NCI-H187 (cell line): ENCODE measurements at places on chromosomes 4 and X.

GRCh38 chrX:54452920-54453319, 12.7 kb downstream of the TSR2 start:
- no peak for DNase-seq

GRCh38 chr4:146059151-146059550, 116.4 kb upstream of the LSM6 start:
- no peak for DNase-seq

DNA sequence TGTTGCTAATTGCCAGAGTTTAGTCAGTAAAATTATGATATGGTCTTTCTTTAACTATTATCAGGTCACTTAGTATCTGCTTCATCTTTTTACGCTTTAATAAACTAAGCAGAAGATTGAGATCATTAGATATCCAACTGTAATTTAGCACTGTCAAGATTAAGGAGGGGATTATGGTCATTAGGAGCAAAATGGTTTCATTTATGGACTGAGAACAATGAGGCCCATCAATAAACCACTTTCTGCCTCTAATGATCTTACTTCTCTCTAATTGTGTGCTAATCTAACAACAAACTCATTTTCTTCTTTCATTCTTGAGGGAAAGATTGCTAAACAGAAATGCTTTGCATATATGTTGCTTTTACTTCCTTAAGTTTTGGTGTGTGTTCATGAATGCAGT, 340.4 kb downstream of the RPA4 start:
- DNase-seq: no peak

DNA sequence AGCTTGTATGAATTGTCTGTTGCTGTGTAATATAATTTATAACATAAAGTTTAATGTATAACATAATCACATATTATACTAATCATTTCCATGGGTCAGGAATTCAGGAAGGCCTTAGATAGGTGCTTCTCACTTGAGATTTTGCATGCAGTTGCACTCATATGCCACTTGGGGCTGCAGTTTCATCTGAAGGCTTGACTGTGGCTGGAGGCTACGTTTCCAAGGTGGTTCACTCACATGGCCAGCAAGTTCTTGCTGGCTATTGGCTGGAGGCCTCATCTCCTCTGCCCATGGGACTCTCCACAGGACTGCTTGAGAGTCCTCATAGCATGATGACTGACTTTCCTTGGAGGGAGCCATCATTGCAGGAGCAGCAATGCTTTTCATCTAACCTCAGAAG, 53.4 kb upstream of the STX18 start:
- DNase-seq: no peak

DNA sequence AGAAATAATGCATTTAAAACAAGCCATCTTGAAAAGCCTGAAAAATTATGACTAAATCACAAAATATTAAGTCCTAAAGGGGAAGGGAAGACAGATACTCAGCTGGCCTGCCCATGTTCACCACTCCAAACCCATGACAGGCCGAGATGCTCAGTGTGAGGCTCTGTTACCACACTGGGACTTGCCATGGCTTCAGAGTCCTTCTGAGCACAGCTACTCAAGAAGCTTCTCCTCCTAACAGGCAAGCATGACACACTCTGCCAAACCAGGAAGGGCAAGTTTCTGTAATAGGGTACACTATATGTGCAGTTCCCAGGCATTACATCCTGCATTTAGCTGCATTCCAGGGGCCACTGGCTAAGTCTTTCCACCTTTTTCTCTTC, 34.0 kb upstream of the CYBB start:
- DNase-seq: no peak

DNA sequence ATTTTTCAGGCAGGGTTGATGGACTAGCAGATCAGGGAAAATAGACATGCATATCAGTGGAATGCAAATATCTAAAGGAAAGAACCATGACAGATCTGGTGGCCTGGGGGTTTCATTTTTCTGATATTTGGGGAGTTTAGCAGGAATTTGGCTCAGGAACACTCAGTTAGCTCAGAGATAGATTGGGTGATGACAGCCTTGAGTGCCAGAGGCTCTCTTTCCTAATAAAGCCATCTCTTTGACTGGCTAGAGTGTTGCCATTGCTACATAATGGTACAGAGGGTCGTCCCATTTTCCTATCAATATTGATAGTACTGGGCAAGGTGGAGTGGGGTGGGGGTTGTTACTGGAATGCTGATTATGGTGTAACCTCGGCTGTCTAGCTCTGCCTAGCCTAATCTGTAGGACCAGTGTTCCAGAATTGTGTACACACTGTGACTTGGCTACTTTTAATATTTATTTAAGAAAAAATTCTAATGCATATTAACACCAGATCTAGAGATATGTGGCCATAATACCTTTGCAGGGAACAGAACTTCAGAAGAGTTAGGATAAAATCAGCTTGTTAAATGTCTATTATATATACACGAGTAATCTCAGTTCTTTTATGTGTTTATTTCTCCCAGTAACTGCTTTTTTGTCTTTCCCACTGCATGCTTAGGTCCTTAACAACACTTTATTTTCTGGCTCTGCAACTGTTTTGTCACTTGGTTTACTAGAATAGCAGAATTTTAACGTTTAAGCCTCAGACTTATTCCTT, 145.0 kb upstream of the SPOCK3 start:
- no peak for DNase-seq

GRCh38 chrX:24833695-24834094, 140.0 kb downstream of the POLA1 start:
- DNase-seq: no peak

DNA sequence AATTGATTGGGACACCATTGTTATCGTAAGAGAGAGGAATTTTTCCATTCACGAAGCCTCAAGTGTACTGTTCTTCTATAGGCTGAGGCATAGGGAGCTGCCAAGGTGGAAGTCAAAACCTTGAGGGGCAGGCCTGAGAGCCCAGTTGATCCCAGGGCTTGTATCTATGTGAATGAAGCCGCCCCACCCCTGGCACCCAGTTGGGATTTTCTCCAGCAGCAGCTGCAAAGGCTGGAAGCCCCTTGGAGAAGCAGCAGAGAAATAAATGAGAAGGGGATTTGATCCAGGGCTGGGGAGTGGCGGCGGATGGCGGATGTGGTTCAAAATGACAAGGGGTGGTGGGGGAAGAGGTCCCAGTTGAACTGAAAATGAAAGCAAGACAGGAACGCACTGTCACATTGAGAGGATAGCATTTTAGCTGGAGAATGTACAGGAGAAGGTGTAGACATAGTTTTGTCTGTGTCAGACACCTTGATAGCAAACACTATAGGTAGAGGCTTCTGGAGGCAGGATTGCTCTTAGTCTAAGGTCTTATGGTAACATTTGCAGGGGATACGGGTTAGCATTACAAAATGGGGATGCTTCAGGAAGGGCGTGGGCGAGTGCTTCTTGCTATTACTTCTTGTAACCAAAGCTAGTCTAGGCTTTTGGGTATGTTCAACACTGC, 32.6 kb downstream of the DOCK11 start:
- DNase-seq: no peak

GRCh38 chr4:73258436-73258685, 237 bp downstream of the ANKRD17 start:
- DNase-seq: no peak

- DNase-seq: no peak
These were observed 24.9 kb upstream of the GPC4 start for GRCh38 chrX:133440081-133440796.

- no peak for DNase-seq
These were observed 32.7 kb downstream of the NFKB1 start for GRCh38 chr4:102533904-102534303.

GRCh38 chr4:4496592-4497372, 45.1 kb downstream of the STX18 start:
- no peak for DNase-seq

DNA sequence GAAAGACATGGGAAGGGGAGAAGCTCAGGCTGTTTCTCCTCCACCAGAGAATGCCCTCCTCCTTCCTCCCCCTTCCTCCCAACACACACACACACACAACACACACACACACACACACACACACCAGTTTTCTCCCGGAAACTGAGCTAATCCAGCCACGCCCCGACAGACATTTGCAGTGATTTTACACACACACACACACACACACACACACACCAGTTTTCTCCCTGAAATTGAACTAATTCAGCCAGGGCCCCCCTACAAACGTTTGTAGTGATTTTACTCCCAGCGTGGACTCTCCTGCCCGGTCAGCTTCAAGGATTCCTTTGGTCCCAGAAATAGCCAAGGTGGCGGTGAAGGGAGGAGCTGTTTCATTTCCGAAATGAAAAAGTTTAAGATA, 32.9 kb upstream of the STX18 start:
- DNase-seq: peak; percentile 18

GRCh38 chrX:151397741-151398070, 700 bp downstream of the VMA21 start:
- no peak for DNase-seq

DNA sequence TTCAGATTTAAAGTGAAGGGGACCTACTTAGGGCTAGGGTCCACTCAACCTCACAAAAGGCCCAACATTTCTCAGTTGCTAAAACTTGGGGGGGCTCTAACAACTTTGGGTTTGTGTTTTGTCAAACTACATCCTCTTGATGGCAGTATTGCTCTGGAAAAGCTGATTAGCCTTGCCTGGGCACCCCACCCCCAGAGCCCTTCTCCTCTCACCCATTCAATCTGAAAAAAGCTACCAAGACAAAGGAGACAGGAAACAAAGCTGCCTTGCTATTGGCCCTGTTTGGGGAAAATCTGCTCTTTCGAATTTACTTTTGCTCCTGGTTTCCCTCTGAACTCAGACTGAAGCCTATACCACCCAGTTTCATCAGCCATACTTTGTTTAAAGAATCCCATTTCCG, 195.2 kb upstream of the STK26 start:
- DNase-seq: no peak

DNA sequence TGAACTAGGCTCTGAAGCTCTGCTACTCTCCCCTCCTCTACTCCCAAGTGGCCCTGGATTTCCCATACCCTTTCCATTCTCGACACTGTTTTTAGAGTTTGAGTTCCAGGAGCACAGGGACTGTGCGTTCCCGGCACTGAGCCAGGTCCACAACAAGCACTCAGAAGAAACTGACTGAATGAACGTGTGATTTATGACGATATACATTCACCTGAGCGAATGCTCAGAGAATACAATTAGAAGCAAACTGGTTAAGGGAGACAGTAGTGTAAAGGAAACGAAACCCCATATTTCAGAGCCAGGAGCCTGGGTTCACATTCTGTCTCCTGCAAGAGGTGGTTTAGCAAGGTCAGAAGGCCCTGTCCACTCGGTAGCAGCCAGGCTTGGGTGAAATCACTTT, 1.4 kb upstream of the KIAA0232 start:
- DNase-seq: no peak

DNA sequence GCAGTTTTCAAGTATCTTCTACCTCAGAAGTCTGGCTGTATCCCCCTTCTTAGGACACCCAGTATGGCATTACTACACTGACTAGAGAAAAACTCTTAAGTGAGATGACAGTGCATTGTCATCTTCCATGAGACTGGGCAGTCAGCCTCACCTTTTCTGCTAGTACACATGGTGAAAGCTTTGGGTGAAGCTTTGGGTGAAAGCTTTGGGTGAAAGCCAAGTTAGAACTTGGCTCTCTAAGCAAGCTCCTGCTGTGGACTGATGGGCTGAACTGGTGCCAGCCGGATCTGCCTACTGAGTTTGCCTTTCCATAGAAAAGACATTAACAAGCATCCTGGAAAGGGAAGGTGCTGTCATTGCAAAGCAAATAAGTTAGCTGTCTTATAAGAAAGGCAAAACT, 8.8 kb downstream of the EPHA5 start:
- DNase-seq: no peak

DNA sequence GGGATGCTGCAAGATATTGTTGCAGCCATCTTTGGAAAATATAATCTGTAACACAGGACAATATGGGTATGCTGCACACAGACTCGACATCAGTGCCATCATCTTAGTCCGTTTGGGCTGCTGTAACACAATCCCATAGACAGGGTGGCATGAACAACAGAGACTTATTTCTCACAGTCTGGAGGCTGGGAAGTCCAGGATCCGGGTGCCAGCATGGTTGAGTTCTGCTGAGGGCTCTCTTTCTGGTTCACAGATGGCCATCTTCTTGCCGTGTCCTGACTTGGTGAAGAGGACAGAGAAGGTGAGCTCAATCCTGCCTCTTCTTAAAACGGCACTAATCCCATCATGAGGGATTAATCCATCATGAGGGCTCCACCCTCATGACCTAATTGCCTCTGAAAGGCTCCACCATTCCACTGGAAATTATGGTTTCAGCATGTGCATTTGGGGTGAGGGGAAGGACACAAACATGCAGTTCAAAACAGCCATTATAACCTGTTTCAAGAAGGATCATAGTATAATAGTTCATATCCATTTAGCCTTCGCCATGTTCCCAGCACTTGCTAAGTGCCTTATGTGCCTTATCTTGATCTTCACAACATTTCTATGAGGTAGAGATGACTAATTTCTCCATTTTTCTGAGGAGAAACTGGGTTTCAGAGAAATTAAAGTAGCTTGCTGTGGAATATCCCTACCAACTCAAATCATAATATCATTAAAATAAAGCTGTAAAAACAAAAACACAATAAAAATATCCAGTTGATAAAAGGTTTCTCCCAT, 27.9 kb upstream of the SPP1 start:
- DNase-seq: no peak

GRCh38 chr4:109113521-109113920, 188.9 kb downstream of the COL25A1 start:
- DNase-seq: no peak

GRCh38 chr4:110618581-110619462, 4.1 kb downstream of the PITX2 start:
- DNase-seq: no peak

- no peak for DNase-seq
These were observed 383.6 kb downstream of the HNRNPD start for GRCh38 chr4:81990211-81990610.

GRCh38 chrX:73851014-73852009, 288.3 kb downstream of the CHIC1 start:
- DNase-seq: peak; percentile 72

DNA sequence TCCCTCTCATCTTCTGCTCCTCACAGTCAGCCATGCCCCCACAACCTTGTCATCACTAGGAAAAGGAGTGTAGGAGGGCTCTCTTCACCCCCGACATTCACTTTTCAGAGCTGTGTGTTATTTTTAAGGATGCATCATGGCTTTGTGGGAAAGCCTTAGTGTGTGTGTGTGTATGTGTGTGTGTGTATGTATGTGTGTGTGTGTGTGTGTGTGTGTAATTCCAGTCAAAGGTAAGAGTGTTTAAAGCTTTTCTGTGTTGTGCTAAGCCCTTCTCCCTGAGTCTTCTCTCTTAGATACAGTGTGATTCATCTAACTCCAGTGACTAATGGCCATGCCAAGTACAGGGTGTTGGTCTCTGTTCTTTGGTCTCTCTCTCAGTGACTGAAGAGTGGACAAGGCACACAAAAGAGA, 76.6 kb downstream of the CHIC2 start:
- no peak for DNase-seq

GRCh38 chrX:109902665-109903064, 100.2 kb upstream of the TMEM164 start:
- DNase-seq: no peak

GRCh38 chr4:152038238-152038637, 277.4 kb upstream of the GATB start:
- DNase-seq: no peak

DNA sequence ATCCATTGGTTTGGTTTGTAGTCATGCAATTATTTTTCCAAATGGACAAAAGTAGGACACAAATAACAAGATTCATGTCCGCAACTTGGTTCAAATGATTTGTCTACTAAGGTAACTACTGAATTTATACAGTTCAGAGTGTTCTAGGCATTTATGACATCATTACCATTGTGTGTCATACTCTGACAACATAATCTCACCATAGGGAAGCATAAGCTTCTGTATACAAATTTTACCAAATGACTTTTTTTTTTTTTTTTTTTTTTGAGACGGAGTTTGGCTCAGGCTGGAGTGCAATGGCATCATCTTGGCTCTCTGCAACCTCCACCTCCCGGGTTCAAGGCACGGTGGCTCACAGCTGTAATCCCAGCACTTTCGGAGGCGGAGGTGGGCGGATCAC, at the start of gene CXorf66:
CXorf66 (minus strand) TSS at position 101 of the 400 bp plus-strand sequence; CDS start at position 76, 25 bp downstream.
- no peak for DNase-seq
